ENCODE measurements at places on chromosomes 5 and 9.

- DNase-seq: no peak
Measured at GRCh38 chr5:168851902-168852321, 272.7 kb upstream of the PANK3 start.

GRCh38 chr5:177389241-177390169 lies 5.3 kb downstream of the SLC34A1 start:
- no peak for DNase-seq

DNA sequence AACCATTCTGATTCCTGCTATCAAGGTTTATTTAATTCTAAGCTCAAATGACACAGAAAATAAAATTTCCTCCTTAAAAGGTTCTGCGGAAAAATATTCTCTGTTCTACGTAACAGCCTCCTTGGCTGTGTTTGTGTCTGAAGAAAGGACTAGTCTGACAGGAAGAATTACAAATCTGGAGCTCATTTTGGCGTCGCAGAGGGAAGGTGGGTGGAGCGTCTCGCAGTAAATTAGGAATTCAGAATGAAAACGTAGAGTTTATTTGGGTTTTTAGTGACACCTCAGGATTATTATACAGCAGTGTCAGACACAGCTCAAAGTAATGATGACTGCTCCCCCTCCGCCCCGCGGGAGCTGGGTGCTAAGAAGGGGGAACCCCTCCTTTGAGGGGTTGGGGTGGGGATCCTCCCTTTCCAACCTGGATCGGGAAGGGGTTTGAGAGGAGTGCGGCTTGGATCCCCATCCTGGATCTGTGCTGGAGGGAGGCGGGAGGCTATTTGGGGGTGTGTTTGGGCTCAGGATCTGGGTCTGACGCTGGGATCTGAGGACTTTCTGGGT lies 933 bp upstream of the TGFBR1 start:
- no peak for DNase-seq

DNA sequence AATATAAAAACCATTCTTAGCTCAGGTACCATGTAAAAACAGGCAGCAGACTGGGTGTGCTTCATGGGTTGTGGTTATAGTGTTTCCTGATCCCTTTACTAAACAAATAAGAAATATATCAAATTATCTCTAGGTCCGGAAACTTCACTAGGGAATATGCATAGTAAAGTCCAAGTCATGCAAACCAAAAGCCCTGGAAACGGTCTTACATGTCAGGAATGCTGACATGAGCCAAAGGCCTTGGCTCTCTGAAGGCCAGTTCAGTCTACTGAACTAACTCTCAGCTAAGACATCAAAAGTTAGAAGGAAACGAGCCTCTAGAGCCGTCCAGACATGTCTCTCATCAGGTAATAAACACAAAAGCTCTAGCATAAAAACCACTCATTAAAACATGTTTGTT lies 778.9 kb upstream of the ZNF608 start:
- no peak for DNase-seq

DNA sequence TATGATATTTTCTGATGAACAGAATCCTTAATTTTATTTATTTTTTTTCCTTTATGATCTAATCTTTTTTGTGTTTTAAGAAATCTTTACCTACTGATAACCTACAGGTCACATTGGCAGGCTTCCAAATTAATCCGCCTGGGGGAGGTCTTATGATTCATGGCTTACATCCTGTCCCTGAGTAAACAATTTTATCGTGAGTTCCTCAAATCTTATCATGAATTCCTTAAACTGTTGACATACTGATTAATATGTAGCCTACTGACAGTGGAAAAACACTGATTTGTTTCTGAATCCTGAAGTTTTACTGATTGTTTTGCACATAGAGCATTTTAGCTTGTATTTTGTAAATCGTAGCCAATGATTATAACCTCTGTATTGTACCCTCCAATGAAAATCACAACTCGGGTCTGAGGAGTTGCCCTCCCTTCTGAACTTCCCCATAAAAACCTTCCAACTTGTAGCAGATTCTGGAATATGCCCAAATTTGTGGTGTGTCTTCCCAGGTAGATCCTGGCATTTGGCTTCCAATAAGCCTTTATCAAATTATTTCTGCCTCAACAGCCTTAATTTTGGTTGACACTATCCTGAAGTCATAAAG lies 105.6 kb downstream of the VCAN start:
- no peak for DNase-seq

- DNase-seq: no peak
Measured at GRCh38 chr5:143393524-143393923, 10.0 kb downstream of the NR3C1 start.

All from activated T-cell treated with anti-CD3 and anti-CD28 coated beads for 4 hours (primary cell).